ENCODE measurements at places on chromosomes 2 and 18.

DNA sequence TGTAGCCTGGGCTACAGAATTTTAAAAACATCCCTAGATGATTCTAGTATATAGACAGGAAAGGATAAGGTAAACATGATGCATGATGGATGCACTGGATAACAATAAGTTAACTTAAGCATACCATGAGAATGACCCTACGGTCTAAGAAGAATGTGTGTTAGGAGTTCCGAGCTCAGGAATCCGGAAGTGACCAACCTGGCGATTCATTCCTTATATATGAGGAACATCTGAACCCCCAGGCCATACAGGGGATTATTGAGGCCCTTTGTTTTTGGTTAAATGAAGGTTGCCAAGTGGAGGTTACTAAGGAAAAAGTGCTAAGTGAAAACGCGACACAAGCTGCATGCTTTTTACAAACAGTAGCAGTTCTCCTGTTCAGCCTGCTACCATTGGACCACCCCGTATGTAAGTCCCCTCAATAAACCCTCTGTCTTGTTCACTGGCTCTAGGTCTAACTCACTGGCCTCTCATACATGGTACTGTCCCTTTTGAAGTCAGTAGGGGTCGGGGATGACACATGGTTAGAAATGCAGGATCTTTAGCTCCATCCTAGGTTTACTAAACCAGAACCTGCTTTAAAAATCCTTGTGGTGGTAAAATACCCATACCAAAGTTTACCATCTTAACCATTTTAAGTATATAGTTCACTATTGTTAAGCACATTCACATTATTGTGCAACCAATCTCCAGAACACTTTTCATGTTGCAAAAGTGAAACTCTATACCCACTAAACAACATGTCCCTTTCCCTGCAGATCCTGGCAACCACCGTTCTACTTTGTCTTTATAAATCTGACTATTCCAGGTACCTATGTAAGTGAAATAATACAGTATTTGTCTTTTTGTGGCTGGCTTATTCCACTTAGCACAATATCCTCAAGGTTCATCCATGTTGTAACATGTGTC is 111.0 kb upstream of the MAP4K3 start:
- DNase-seq = no peak

DNA sequence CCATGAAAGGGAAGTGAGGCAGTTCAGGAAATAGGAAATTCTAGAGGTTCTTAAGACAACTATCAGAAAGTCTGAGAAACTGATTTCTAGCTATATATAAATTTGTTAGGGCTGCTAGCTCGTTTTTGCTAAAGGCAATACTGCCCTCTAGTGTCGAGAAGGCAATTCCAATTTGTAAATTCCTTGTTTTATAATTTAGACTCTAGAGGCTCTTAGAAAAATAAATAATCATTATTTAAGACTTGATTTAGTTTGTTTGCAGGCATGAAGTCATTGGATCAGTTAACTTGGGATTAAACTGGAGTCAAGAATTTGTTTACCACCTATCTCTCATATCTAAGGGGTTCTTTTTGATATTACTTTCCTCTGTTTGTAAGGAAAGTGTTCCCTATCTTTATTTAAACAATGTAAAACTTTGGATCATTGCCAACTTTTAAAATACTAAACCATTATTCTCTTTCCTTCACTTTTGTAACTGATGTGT is 66.2 kb downstream of the ACVR2A start:
- DNase-seq = no peak

DNA sequence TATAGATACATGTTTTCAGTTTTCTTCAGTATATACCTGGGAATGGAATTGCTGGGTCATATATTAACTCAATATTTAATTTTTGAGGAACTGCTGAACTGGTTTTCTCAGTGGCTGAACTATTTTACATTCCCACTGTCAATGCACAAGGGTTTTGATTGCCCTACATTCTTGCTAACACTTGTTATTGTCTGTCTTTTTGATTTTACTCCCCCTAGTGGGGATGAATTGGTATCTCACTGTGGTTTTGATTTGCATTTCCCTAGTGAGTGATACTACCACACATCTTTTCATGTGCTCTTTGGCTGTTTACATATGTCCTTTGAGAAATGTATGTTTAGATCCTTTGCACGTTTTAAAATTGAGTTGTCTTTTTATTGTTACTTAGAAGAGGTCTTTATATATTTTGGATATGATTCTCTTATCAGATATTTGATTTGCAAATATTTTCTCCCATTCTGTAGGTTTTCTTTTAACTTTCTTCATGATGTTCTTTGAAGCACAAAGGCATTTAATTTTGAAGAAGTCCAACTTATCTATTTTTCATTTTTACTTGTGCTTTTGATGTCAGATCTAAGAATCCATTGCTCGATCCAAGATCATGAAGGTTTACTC is 36.2 kb downstream of the ASB1 start:
- DNase-seq = no peak

DNA sequence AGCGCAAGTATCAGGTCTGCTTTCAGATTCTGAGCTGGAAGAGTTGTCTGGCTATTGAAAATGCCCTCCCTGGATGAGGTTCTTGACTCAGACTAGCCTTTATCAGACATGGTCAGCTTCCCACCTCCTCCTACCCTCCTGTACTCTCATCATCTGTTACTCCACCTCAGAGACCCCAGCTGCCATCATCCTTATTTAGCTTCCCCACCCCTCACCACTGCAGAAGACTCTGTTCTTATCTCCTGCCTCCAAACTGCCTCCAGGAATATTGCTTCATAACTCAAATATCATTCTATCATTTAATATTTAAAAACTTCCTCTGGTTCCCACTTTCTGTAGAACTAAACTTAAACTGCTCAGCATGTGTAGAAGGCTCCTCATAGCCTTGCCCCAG is 31.1 kb upstream of the PPP3R1 start:
- DNase-seq = no peak

- no peak for DNase-seq
Measured at GRCh38 chr18:25467226-25467987, 115.4 kb upstream of the ZNF521 start.

DNA sequence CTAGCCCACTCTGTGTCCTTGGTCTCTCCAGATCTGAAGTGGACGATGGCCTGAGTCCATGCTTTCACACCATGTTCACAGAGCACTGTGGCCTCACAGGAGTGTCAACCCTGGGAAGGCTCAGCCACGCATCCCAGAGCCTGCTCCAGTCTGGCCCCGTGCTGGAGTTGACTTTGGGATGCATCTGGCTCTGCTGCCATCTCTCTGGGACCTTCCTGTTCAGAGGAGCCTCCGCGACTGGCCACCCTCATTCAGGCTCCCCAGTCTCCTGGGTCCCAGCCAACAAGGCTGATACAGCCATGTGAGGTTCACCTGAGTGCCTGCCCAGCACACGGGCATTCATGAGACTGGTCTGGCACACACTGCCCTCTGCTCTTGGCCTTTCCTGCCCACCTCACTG is 199.7 kb upstream of the RAB6C start:
- no peak for DNase-seq

DNA sequence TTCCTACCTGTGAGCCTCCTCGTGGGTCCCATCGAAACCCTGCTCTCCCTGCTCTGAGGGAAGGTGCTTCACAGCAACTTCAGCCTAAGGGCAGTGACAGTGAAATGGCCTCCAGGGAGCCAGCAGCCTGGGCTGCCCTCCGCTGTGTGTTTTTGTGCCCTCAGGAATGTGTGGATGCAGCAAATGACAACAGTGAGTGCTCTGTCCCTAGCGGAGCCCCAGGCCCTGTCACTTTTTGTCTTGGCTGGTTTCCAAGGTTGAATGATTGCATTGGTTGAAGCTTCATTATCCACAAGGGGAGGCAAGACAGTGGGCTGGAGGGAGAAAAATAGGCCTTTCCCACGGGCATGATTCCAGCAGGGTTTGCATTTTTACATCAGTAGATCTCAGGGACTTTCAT is 42.9 kb downstream of the STON1 start:
- DNase-seq = no peak

DNA sequence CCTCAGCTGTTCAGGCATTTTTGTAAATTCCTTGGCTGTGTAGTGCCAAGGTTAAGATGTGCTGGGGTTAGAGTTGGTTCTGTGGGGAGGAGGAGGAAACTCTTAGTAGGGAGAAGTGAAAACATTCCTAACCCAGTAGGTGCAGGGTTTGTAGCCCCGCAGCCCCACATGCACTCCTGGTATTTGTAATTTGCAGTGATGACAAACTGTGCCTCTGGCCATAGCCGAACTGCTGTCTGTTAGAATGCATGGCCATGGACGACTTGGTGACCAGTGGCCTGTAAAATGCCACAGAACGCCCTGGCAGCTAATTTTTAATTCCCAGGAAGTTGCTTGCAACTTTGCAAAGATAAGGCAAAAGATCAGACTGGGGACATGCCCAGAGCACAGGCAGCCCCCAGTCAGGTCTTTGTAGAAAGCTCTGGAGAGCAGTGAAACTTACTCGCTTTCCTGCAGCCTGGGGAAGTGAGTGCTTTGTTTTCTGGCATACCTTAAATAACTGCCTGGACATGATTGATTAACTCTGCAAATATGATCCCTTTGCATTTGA is 38.4 kb downstream of the LYPD6B start:
- no peak for DNase-seq

GRCh38 chr2:64840426-64840881 is 148.7 kb upstream of the SLC1A4 start:
- DNase-seq = no peak

DNA sequence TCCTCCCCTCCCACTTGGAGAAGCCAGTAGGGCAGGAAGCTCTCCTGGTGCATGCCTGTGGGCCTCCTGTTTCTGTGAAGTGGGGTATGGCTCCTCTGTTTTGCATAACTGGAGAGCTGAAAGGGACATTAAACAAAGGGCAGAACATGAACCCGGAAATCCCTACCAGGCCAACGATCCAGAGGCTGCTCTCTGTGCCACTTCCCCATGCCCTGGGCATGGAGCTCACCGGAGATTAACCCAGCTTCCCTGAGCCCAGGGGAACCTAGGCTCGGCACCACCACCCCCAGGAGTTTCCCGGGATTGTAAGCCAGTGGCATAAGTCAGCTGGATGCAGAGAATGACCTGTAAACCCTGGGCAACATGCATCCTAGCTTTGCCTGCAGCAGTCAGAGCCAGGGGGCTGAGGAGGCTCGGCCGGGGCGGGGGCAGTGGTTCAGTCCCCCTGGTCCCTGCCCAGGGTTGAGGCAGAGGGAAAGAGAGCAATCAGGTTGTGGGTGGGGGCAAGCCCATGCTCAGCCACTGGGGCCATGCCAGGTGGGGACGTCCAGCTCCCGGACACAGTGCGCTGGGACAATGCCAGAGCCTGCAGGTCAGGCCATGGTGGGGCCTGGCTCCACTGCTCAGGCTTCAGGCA is 49.5 kb downstream of the TIMM21 start:
- DNase-seq = no peak

DNA sequence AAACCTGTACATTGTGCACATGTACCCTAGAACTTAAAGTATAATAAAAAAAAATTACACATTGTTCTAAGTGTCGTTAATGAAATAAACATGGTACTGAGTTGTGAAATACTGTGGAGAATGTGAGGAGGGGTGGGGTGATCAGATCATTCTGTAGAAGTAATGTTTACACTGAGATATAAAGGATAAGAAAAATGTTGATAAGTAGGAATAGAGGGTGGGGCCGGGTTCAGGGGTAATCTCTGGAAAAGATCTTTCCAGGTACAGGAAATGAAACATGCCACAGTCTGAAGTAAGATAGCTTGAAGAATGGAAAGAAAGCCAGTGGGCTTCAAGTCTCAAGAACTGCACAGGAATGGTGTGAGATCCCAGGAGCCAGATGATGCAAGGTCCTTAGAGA is 1482.4 kb downstream of the LRP1B start:
- DNase-seq = no peak

- no peak for DNase-seq
Measured at GRCh38 chr2:24659862-24660261, 133.3 kb downstream of the PTRHD1 start.

- no peak for DNase-seq
Measured at GRCh38 chr2:191571163-191571769, 106.7 kb upstream of the NABP1 start.
